ENCODE measurements at places on chromosomes 2 and 18. TPM values are rescaled to one million over a fixed set of nuclear protein-coding genes. Genes with fewer than 3 reads are reported as not detected.
A peak's percentile ranks its signal among the peaks of the same experiment; 100 is the strongest.

LYPD6 gene
- total RNA-seq: 17.7 TPM

INHBB gene
- 60.6 TPM for total RNA-seq

DTYMK gene
- total RNA-seq: 19.7 TPM

GKN2 gene
- total RNA-seq: not detected

EPB41L3 gene
- 178 TPM for total RNA-seq

CRACDL gene
- total RNA-seq: 0.96 TPM

ABCG5 gene
- total RNA-seq: not detected

LONRF2 gene
- total RNA-seq: 5.1 TPM

GATA6 gene
- total RNA-seq: 3.0 TPM

KCNS3 gene
- 76.4 TPM for total RNA-seq

MAP3K19 gene
- total RNA-seq: not detected

PLCL1 gene
- 11.3 TPM for total RNA-seq

REG1A gene
- total RNA-seq: not detected

LRP1B gene
- total RNA-seq: 21.8 TPM

DNA sequence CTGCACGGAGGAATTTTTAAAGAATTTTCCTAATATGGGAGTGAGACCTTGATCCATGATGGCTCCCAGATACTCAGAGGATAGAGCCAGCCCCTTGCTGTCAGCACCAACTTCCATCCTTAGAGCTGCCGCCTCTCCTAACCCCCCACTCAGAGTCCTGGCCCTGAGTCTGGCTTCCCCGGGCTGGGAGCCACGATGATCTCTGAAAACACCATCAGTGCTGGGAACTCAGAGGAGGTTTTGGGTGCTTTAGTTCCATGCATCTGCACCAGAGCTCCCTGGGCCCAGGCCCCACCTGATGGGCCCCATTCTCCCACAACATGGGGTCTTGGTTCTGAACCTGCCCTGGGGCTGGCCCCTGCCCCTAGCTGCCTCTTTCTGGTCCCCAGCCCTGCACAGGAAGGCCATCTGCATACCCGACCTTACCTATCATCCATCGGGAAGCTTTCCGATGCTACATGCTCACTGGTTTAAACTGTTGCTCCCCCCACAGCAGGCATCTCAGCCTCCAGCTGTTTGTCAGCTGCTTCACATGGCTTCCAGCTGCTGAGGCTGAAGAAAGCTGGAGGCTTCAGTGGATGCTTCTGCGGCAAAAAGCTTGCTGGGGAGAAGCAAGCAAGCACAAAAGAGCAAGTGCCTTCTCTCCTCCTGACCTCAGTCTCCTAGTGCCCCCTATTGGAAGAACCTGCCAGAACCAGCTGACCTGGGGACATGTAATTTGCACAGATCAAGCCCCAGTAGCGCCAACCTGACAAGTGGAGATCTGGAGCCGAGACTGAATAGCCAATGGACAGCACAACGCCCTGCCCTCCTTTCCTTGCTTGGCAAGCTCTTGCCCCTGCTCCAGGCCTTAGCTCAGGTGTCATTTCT, 24.2 kb upstream of the RHOB start:
- no peaks in the 10 kb centered on the region for H3K27me3 ChIP-seq
- H3K4me3 ChIP-seq: no peak overlapping the region
- no peaks in the 10 kb centered on the region for H3K36me3 ChIP-seq

DNA sequence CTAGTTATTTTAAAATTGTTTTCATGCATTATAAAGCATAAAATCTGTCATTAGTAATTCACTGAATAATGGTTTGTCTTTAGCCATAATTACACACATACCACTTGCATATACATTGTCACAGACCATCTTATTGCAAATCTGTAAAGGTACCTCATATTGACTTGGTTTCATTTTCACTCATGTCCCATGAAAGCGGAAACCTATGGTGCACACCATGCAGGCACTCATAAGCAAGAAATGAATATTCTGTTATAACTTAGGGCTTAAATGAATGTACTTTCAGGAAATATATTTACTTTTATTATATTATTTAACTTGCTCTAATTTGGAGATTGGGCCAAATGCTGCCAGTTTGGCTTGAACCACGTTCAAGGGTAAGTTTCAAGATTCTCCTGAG, 29.2 kb upstream of the STK17B start:
- H3K27ac ChIP-seq: no peak overlapping the region
- H3K4me3 ChIP-seq: no peak overlapping the region

- no peak overlapping the region for H3K4me3 ChIP-seq
- no peaks in the 10 kb centered on the region for H3K27me3 ChIP-seq
- no peak for DNase-seq
These were observed 81.8 kb upstream of the HPCAL1 start for GRCh38 chr2:10220902-10221391.

GRCh38 chr2:201157694-201158093, 25.2 kb upstream of the CASP10 start:
- no peaks in the 10 kb centered on the region for H3K27me3 ChIP-seq
- H3K4me1 ChIP-seq: peaks cover 6% of the 10 kb centered on the region
- peaks cover 8% of the 10 kb centered on the region for H3K36me3 ChIP-seq
- H3K4me3 ChIP-seq: no peak overlapping the region

GRCh38 chr2:150030436-150031190, 443.0 kb upstream of the MMADHC start:
- no peak overlapping the region for H3K4me3 ChIP-seq
- no peaks in the 10 kb centered on the region for H3K36me3 ChIP-seq
- no peaks in the 10 kb centered on the region for H3K27me3 ChIP-seq

- no peaks in the 10 kb centered on the region for H3K27me3 ChIP-seq
- no peak overlapping the region for H3K4me3 ChIP-seq
- H3K27ac ChIP-seq: no peak overlapping the region
These were observed 4.3 kb upstream of the CHRNA1 start for GRCh38 chr2:174768557-174768956.

GRCh38 chr18:4438938-4439337, 16.2 kb downstream of the DLGAP1 start:
- no peaks in the 10 kb centered on the region for H3K4me1 ChIP-seq
- no peak overlapping the region for H3K27ac ChIP-seq
- DNase-seq: no peak

GRCh38 chr2:415986-416610, 128.2 kb upstream of the ALKAL2 start:
- H3K4me3 ChIP-seq: no peak overlapping the region
- H3K27me3 ChIP-seq: peaks cover 3% of the 10 kb centered on the region
- H3K27ac ChIP-seq: no peak overlapping the region
- no peaks in the 10 kb centered on the region for H3K4me1 ChIP-seq

- no peaks in the 10 kb centered on the region for H3K27me3 ChIP-seq
- no peaks in the 10 kb centered on the region for H3K36me3 ChIP-seq
- no peak overlapping the region for H3K4me3 ChIP-seq
- DNase-seq: no peak
- peak overlapping the region; percentile 54 for H3K27ac ChIP-seq
These were observed 6.1 kb upstream of the CASP8 start for GRCh38 chr2:201254081-201254730.

DNA sequence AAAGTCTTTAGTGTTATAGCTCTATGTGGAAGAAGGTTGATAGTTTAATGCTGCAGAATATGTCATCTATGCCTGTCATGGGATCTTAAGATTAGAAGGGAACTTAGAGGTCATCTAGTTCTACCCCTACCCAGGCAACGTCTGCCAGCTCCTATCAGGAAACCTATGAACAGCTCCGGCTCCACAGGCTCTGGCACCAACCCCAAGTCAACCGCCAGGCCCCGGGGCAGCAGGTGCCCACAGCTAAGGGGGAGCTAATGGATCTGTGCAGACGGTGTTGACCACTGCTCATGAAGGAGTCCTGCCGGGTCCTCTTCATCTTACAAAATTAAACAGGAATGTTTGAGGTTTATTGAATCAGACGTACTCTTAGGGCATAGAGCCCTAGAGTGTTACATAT, 440.8 kb upstream of the KLHL29 start:
- no peaks in the 10 kb centered on the region for H3K36me3 ChIP-seq
- no peaks in the 10 kb centered on the region for H3K27me3 ChIP-seq
- no peak overlapping the region for H3K4me3 ChIP-seq
- no peak for DNase-seq
- H3K27ac ChIP-seq: no peak overlapping the region
- H3K4me1 ChIP-seq: no peaks in the 10 kb centered on the region

- H3K4me1 ChIP-seq: no peaks in the 10 kb centered on the region
- H3K36me3 ChIP-seq: no peaks in the 10 kb centered on the region
- no peak overlapping the region for H3K27ac ChIP-seq
These were observed 615.0 kb downstream of the DPP10 start for GRCh38 chr2:115057473-115057872.

- DNase-seq: no peak
- no peak overlapping the region for H3K27ac ChIP-seq
- no peak overlapping the region for H3K4me3 ChIP-seq
These were observed 136.5 kb upstream of the CTDP1 start for GRCh38 chr18:79542876-79543750.

DNA sequence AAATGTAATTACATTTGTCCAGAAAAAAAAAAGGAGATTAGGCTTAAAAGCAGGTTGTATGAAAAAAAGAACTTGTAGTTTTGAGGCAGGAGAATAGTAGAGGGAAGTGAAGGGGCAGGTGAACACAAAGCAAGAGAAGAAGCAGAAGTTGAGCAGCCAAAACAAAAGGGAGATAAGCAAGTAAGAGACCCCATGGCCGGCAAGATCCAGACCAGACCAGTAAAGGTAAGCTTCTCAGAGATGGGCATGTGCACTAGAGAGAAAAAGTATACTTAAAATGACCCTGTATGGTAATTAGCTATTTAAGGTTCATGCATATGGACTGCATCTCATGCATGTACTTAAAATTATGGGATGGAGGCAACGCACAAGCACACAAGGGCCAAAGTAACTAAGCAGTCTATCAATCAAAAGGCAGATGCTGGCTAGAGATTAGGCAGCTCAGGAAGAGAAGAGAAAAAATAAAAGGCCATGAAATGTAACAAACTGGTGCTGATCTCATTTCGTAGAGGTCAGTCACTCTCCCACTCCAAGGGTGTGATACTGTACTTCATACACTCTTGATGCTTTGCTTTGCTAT, 9.7 kb downstream of the SIGLEC15 start:
- no peaks in the 10 kb centered on the region for H3K4me1 ChIP-seq
- DNase-seq: no peak
- H3K36me3 ChIP-seq: no peaks in the 10 kb centered on the region
- H3K4me3 ChIP-seq: no peak overlapping the region

DNA sequence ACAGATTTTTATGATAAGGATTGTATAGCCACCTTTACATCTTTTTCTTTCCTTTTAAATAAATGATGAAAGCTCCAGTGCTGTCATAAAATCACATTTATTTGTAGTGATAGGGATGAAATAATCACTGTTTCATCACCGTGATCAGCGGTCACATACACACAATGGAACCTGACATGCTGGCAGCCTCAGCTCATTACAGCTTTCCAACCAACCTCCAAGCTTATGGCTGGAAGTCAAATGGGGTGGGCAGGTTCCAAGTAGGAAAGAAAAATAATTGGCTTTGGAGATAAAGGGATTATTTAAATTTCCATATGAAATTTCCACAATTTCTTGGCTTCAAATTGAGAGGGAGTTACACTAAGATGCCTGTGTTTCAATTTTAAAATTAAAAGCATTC, 251.3 kb downstream of the PLCL1 start:
- no peak for DNase-seq
- H3K4me3 ChIP-seq: no peak overlapping the region
- no peaks in the 10 kb centered on the region for H3K27me3 ChIP-seq
- no peak overlapping the region for H3K27ac ChIP-seq
- H3K36me3 ChIP-seq: no peaks in the 10 kb centered on the region

GRCh38 chr18:77052297-77052982, 80.1 kb downstream of the MBP start:
- H3K27me3 ChIP-seq: no peaks in the 10 kb centered on the region
- no peak for DNase-seq
- no peak overlapping the region for H3K27ac ChIP-seq
- no peak overlapping the region for H3K4me3 ChIP-seq

DNA sequence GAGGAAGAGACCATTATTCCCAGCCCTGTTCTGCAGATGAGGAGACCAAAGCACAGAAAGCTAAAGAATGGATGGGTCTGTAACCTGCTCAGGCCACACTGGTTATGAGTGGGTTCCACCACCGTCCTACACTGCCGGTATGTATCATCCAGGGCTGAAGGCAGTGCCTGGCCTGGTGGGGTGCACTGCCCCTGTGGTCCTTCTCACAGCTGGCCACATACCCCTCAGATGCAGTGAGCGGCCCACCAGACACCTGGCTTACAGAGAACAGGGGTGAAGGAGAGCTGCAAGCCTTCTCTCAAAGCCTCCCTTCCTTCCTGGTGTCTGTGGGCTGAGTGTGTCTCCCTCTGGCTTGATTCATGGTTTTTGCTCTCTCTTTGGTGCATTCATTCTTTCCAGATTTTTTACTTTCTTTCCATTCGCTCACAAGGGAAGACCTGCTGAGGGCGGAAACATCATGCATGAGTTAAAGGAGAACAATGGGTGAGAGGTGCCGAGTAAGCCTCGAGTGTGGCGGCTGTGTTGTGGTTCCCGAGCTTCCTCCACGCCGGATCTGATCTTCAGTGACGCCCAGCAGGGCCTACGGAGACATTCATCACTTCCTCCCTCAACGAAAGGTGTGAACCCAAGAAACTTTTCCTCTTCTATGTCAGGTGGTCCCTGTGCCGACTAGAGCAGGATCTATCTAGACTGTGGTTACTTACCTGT, 62.1 kb upstream of the REL start:
- no peak overlapping the region for H3K4me3 ChIP-seq
- no peaks in the 10 kb centered on the region for H3K27me3 ChIP-seq
- no peaks in the 10 kb centered on the region for H3K4me1 ChIP-seq
- no peak overlapping the region for H3K27ac ChIP-seq

GRCh38 chr2:64735504-64735903, 81.8 kb upstream of the SERTAD2 start:
- H3K4me1 ChIP-seq: no peaks in the 10 kb centered on the region
- H3K27me3 ChIP-seq: no peaks in the 10 kb centered on the region
- no peaks in the 10 kb centered on the region for H3K36me3 ChIP-seq
- DNase-seq: no peak
- H3K4me3 ChIP-seq: no peak overlapping the region
- H3K27ac ChIP-seq: no peak overlapping the region

Data from breast epithelium (tissue), 4 donors.